GM12892 (cell line): ENCODE measurements at places on chromosomes 2 and 18.

DNA sequence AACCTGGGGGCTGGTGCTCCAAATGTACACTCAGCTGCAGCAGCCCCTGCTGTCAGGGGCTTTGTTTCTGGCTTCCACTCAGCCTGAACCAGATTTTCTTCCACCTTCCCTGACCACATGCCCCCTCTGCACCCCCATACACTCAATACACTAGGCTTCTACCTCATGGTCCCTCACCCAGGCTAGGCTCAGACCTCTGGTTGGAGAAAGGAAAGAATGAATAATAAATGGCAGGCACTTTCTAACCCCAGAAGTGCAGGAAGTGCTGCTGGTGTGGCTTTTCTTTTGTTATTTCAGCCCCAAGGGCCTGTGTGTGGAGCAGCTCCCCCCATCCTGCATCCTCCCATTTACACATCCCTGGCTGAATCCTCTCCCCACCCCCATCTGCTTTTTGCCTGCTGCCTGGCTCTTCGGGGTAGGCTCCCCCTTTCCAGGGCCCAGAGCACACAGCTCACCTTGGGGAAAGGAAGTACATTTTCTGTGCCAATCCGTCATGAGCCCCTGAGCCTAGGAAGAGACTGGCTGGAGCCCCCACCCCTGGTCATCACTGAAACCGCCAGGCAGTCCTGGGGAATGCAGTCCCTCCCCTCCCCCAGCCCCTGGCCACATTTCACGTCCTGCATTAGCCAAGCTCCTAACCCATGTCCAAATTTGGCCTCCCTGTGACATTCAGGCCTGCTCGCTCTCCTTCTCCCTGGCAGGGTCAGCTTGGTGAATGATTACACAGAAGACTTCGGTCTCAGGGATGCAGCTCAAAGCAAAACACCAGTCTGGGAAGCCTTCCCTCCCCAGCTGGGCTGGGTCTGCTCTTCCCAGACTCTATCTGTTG is 2.6 kb downstream of the DYSF start:
- DNase-seq, result no peak

GRCh38 chr2:14677039-14677438 is 44.5 kb downstream of the LRATD1 start:
- DNase-seq, result no peak

DNA sequence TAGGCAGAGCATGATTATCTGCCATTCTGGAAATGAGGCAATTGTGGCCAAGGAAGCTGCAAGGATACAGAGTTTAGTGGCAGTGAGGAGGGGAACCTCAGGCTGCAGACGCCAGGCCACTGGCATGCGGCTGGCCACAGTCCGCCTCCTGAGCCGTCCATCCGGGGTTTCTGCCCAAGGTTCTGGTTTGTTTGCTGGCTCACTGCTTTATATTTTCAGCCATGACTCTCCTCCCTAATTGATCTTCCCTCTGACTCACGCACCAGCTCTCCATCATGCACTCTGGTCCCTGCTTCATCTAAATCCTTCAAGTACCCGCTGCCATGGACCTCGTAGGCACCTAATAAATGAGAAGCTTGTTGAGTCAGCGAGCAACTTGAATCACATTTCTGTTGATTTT is 107.8 kb upstream of the REV1 start:
- DNase-seq, result no peak

DNA sequence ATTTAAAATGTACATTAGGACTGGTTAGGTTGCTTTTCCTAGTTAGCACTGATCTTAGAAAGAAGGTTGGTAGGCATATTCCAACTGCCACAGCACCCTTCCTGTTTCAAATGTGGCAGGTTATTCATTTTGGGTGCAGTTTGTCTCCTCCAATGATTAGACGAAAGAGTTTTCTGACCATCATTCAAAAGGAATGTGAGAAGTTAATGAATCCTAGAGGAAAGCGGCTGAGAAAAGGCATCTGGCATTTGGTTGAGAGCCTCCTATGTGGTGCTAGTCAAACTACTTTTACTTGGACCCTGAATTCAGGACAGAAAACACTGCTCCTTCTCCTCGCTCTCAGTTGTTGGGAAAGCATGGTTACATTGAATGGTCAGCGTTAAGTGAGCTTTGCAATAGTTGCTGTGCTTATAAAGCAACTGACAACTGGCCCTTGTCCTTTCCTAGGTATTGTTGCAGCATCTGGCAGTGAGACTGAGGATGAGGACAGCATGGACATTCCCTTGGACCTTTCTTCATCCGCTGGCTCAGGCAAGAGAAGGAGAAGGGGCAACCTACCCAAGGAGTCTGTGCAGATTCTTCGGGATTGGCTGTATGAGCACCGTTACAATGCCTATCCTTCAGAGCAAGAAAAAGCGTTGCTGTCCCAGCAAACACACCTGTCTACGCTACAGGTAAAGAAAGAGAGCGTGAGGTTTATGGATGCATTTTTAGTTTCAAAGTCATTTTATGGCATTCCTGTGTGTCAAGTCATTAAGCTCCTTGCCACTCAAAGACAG is 6.1 kb downstream of the TGIF1 start:
- DNase-seq, result no peak

DNA sequence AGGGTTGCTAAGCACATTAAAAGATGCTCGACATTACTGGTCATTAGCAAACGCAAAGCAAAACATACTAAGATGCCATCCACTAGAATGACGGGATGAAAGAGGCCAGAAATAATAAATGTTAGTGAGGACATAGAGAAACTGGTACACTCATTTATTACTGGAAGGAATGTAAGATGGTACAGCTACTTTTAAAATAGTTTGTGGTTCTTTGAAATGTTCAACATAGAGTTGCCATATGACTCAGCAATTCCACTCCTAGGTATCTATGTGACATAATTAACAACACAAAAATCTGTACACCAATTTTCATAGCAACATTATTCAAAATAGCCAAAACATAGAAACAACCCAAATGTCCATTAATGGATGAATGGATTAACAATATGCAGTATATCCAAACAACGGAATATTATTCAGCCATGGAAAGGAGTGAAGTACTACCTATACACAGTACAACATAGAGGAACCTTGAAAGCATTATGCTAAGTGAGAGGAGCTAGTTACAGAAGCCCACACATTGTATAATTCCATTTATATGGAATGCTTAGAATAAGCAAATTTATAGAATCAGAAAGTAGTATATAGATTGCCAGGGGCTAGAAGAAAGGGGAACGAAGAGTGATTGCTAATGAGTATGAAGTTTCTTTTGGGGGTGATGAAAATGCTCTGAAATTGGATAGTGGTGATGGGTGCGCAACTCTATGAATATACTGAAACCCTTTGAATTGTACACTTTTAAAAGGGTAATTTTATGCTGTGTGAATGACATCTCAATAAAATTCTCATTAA is 61.9 kb upstream of the IL1R1 start:
- no peak for DNase-seq

DNA sequence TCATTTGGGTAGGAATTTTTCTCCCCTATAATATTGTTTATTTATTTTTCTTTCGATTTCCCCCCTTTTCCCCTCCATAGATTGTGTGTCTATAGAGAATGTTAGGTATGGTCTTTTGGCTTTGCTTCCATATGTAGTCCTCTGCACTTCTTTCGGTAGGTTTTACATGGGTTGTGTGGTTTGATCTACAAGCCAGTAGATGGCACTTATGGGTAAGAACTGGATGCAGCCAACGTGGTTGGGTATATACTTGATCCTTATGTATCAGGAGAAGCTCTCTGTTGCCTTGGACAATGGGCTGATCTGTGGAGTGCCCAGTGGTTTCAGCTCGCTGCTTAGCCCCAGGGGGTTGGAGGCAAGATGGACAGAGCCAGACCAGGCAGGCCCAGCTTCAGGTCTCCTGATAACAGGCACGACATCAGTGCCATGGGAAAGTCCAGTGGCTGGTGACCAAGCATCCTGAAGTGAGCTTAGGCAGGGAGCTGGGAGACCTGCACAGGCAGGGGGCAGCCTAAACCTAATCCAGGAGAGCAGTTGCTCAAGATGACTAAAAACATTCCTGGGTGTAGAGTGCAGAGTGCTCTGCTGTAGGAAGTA is 488.3 kb downstream of the CCDC85A start:
- no peak for DNase-seq

DNA sequence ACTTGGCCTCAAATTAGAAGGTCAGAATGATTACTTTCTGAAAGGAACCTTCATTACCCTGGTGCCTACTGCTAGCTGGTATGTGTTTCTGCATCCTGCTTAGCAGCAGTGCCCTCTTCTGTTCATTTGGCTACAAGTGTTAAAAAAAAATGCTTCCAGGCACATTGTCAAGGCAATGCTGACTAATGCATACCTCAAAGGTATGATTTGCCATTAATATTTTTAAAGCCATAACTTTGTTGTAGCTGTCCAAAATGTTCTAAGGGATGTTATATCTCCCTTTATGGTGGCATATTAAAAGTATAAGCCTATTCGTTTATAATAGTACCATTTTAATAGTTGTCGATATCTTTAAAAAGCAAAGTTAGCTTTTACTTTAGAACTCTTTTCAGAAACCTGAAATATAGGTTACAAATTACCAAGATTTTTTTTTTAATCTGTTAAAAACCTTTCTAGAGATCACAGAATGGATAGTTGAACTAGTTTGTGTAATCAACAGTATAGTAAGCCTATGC is 52.0 kb upstream of the FAM171B start:
- DNase-seq, result no peak

DNA sequence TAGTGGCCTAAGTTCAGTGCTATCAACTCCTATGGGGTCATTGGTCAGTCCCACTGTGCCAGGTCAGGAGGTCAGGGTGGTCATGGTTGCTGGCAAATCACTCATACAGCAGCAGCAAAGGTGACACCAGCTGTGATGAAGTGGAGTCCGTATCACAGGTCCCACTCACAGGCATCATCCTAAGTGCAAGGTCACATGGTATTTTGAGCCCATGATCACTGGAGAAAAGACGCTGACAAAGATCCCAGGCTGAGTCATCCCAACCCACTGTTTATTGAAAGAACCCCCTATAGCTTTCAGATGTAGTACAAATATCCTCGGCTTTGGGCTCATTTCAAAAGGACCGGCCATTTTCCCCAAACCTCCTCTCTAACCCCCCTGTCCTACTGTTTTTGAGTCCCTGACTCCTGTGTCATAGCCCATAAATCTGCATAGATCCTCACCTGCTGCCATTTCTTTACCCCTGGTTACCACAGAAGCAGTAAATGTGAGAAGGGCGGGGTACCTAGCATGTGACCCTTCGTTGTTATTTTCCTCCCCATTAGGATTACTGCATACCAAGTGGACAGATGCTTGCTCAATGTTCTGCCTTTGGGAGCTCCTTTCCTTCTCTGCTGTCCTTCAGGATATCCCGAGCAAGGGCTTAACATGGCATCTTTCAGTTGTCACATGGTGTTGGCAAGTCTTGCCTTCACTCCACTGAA is 107.7 kb downstream of the COL6A3 start:
- no peak for DNase-seq

DNA sequence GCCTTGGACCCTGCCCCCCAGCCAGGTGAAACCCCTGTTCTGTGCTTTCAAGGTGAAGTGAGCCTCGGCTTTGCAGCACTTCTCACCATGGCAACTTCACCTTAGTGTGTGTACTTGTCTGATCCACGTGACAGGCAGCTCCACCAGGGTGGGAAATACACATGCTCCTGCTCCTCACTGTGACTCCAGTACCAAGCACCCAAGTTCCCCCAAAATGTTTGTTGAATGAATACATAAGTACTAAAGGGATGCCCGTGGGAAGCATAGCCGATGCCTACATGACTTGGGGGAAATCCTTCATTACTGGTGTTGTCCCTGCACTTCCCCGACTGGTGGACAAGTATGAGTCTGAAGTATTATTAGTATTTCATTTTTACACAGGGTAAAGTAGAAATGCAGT is 41.8 kb upstream of the GBX2 start:
- DNase-seq, result no peak

- DNase-seq, result no peak
Observed at GRCh38 chr18:59002974-59003594, 136.6 kb upstream of the SEC11C start.

DNA sequence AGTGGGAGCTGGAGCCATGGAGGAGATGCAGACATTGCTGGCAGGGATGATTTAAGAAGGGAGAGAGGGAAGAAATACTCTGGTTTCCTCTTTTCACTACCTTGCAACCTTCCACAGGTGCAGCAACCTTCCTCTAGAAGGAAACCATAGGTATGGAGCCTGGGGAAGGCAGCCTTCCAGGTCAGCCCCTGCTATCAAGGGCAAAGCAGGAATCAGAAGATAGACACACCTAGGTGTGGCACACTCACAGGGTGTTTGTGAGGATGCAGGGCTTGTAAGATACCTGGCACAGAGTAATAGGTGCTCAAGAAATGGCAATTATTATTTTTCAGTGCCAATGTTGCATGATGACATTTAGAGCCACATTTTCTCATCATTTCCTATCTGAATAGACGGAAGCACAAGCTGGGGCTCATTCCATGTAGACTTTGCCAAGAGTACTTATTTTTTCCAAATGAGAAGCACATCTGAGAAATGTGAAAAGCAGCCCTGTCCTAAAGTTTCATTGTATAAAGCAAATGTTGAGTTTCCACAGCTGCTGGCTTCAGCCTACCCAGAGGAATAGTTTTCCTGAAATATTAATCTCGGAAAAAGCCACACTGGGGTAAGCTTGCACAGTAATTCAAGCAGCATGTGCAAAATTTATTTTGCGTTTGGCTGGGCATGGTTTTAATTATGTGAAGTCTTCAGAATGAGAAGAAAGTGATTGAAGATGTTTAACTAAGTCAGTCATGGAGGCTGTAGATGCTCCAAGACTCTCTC is 20.6 kb downstream of the EVA1A start:
- no peak for DNase-seq

GRCh38 chr18:22856870-22857269 is 76.3 kb upstream of the RBBP8 start:
- DNase-seq, result no peak

DNA sequence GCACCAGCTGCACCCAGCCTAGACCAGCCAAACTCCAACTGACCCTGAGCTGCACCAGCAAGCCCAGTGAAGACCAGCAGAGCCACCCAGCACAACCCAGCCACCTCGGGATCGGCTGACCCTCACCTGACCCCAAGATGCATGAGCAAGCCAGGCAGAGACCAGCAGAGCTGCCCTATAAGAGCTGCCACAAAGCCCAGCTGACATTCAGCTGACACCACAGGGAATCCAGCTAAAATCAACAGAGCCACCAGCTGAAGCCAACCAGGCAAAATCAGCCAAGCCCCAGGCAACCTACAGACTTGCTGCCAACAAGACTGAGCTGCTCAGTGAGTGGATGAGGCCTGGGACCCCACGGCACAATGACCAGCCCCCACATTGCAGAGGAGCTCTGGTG is 54.6 kb downstream of the CYP27C1 start:
- DNase-seq, result no peak

DNA sequence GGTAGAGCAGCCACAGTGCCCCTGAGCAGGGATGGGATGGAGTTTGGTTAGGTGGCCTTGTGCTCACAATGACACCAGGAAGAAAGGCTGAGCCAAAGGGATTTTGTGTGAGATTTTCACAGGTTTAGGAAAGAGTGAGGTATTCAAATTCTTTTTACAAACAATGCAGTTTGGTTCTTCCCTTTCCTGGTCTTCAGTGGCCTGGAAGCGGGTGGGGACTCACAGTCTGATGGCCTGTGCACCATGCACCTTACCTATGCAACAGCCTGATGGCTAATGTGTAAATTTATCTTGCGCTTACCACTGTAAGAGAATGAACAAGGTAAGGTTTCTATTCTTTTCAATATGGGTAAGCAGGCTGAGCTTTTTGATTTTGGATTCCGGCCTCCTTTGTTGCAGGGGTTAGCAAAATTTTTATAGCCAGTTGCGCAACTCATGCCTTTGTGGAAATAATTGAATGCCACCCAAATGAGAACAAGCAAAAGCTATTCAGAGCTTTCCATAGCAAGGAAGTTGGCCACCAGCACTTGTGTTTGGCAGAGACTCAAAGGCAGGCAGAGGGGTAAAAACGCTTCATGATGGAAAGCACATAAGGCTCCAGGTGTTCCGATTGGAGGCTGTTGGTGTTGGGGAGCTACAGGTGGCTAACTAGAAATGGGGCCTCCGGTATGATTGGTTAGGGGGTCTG is 23.8 kb upstream of the IL1R2 start:
- no peak for DNase-seq
